ENCODE measurements at places on chromosomes 5 and 9. TPM values are rescaled to one million over a fixed set of nuclear protein-coding genes. Genes with fewer than 3 reads are reported as not detected.

DNA sequence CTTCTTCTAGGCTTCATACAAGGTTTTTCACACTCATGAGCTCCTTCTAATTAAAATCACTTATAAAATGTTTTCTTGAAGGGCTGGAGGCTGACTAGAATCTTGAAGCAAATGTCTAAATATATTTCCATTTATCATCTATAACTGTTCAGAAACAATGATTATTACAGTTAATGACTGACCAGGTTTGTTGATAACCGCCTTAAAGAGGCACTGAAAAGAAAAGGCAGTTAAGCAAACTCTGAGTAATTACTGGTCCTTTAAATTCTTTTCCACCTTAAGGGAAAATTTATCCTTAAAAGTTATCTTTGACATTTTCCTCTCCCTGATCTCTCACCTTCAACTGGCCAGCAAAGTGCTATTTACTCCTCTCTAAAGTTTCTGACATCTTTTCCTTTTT, 43.2 kb downstream of the RICTOR start:
- peaks cover 20% of the 10 kb centered on the region for H3K4me1 ChIP-seq
- no peak overlapping the region for H3K27ac ChIP-seq

DNA sequence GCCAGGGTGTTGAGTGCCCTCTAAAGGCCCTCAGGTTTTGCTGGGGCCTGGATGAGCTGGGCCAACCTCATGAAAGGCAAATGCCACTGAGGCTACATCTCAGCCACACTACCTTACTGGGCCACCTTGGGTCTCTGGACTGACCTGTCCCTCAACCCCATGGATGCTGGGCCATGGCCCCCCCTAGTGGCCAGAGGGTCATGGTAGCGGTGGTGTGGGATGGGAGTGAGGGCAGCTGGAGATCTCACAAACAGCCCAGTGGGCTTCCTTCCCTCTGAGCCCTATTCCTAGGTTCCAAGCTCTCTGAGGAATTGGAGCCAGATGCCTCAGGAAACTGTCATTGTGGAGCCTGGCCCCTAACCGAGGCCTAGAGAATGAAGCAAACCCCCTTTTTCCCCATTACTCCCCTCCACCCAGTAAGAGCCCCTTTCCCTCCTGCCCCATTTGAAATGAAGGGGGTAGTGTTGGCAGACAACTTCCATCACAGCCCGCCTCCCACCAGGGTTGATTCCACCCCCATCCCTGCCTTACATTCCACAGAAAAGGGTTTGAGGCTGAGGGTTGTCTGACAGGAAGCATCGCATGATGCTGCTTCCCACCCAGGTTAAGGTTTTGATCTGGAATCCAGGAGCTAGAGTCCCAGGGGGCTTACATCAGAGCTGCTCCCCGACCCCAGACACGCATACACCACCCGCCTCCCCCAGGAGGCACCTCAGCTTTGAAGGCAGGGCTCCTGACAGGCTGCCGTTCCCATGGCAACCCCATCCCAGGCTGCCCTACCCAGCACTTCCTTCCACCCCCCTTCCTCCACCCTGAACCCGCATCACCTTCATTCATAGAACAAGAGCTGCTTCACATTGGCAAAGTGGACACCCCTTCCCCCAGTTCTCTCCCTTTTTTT, 63.9 kb downstream of the PCDH1 start:
- H3K4me1 ChIP-seq, result peaks cover 6% of the 10 kb centered on the region
- H3K36me3 ChIP-seq, result no peaks in the 10 kb centered on the region
- no peak overlapping the region for H3K4me3 ChIP-seq
- peak; percentile 59 for DNase-seq

NR6A1 gene
- 3.9 TPM for total RNA-seq

NRG2 gene
- total RNA-seq, result 6.5 TPM

GRCh38 chr5:149561848-149562247, 10.6 kb upstream of the CSNK1A1 start:
- H3K27me3 ChIP-seq, result no peaks in the 10 kb centered on the region
- no peak overlapping the region for H3K27ac ChIP-seq
- no peak for DNase-seq
- no peak overlapping the region for H3K4me3 ChIP-seq
- H3K36me3 ChIP-seq, result no peaks in the 10 kb centered on the region
- H3K4me1 ChIP-seq, result no peaks in the 10 kb centered on the region

GRCh38 chr9:107999890-108000289, 510.3 kb upstream of the KLF4 start:
- H3K4me1 ChIP-seq, result no peaks in the 10 kb centered on the region
- no peaks in the 10 kb centered on the region for H3K36me3 ChIP-seq
- DNase-seq, result no peak
- H3K27me3 ChIP-seq, result no peaks in the 10 kb centered on the region

IFNA1 gene
- total RNA-seq, result not detected

VLDLR gene
- total RNA-seq, result 18.1 TPM

GRCh38 chr9:91766315-91767069, 183.5 kb downstream of the ROR2 start:
- H3K4me3 ChIP-seq, result no peak overlapping the region
- no peaks in the 10 kb centered on the region for H3K4me1 ChIP-seq
- no peak overlapping the region for H3K27ac ChIP-seq
- no peaks in the 10 kb centered on the region for H3K36me3 ChIP-seq
- no peaks in the 10 kb centered on the region for H3K27me3 ChIP-seq

DNA sequence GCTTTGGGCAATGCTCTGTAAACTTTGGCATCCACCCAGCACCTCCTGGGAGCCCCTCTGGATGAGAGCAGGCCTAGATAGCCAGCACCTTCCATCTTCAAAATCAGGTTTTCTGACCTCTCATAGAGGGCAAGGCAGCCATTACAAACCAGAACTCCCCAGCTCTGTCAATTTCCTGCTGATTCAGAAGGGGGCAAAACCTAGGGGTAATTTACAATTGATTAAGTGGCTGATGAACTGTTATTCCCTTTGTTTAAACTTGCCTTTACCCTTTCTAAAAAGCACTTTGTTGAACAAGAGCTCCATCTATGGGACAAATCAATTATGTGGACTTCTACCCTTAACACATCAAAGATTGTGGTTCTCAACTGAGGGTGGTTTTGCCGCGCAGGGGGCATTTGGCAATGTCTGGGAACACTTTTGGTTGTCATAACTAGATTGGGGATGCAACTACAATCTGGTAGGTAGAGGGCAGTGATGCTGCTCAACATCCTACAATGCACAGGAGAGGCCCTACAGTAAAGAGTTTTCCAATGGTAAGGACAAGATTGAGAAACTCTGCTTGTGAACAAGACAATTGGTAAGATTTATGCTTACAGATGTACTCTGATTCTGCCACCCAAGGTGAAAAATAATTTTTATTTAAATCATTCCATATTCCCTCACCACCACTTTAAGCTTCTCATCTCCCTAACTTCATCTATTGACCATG, 184.1 kb downstream of the MARCHF11 start:
- H3K27ac ChIP-seq, result no peak overlapping the region
- no peaks in the 10 kb centered on the region for H3K36me3 ChIP-seq
- no peak overlapping the region for H3K4me3 ChIP-seq
- H3K4me1 ChIP-seq, result no peaks in the 10 kb centered on the region
- DNase-seq, result no peak
- no peaks in the 10 kb centered on the region for H3K27me3 ChIP-seq

HCN1 gene
- total RNA-seq, result 0.52 TPM

GRCh38 chr5:16713386-16713928, 96.7 kb upstream of the RETREG1 start:
- no peak overlapping the region for H3K27ac ChIP-seq
- peaks cover 18% of the 10 kb centered on the region for H3K4me1 ChIP-seq
- H3K36me3 ChIP-seq, result peaks cover 13% of the 10 kb centered on the region
- no peak overlapping the region for H3K4me3 ChIP-seq
- DNase-seq, result no peak
- H3K27me3 ChIP-seq, result no peaks in the 10 kb centered on the region

DNA sequence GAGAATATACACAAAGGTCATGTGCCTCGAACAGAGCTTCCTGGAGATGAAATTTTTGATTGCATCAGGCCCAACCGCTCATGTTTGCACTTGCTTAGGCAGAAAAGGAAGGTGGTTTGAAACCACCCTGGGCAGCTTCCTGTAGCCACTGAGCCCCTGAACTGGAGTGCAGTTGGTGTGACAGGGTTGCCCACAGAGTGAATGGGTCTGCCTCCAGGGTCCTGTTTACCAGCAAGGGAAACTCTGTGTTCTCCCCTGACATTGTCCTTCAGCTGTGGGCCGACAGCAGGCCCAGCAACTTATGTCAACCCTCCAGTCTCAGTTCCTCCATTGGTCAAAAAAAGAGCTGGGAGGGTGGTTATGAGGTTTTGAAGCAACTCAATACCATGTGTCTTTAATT, 289.6 kb downstream of the KIF4B start:
- DNase-seq, result no peak
- H3K4me3 ChIP-seq, result no peak overlapping the region
- H3K27me3 ChIP-seq, result no peaks in the 10 kb centered on the region
- no peaks in the 10 kb centered on the region for H3K36me3 ChIP-seq

CDX1 gene
- not detected for total RNA-seq

DNA sequence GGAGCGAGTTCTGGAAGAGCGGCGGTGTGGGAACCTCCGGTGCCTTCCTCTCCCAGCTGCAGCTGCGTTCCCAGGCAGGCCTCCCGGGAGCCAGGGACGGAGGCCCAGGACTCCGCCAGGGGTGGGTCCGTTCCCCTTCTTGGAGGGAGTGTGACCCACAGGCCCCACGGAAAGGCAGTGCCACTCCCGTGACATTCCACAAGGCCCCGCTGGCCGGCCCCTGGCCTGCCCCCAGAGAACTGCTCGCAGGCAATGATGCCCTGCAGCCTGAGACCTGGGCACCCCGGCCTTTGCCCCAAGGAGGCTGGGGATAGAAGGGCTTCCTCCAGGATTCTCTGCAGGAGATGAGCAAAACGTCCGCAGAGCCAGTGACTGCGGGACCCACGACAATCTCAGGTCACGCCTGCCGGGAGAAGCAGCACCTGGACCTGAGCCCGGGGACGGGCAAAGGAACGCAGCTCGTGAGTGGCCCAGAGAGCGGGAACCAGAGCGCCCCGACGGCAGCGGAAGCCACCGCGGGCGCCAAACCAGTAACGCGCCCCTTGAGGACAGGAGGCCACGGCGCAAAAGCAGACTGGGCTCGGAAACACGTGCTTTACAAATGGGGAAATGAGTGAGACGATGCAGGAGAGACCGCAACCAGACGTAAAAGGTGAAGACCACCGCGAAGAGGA, 9.3 kb downstream of the OBP2B start:
- DNase-seq, result peak; percentile 27
- H3K36me3 ChIP-seq, result no peaks in the 10 kb centered on the region
- H3K4me1 ChIP-seq, result no peaks in the 10 kb centered on the region

DNA sequence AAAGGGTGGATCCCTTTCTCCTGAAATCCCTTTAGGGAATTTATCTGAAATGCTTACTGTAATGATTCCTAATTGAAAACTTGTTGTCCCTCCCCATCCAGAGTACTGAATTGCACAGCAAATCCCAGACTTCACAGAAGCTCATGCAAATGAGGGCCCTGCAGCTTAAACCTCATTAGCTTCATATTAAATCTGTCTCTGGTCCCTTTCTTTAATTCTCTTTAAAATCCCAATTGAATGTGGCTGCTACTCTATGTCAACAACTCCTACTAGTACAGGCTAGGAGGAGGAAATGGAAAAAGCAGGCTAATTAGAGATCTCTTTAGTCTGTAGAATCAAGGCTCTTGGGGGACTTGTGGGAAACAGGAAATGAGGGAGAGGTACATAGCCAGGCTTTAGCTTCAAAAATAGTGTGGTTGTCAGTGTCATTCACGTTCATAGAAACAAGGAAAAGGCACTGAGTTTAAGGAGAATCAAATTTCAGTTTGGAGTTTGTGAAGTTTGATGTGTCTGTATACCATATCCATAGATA, 191.3 kb upstream of the PRDM9 start:
- H3K4me1 ChIP-seq, result no peaks in the 10 kb centered on the region
- H3K27me3 ChIP-seq, result no peaks in the 10 kb centered on the region
- H3K27ac ChIP-seq, result no peak overlapping the region
- DNase-seq, result no peak
- H3K36me3 ChIP-seq, result no peaks in the 10 kb centered on the region

DNA sequence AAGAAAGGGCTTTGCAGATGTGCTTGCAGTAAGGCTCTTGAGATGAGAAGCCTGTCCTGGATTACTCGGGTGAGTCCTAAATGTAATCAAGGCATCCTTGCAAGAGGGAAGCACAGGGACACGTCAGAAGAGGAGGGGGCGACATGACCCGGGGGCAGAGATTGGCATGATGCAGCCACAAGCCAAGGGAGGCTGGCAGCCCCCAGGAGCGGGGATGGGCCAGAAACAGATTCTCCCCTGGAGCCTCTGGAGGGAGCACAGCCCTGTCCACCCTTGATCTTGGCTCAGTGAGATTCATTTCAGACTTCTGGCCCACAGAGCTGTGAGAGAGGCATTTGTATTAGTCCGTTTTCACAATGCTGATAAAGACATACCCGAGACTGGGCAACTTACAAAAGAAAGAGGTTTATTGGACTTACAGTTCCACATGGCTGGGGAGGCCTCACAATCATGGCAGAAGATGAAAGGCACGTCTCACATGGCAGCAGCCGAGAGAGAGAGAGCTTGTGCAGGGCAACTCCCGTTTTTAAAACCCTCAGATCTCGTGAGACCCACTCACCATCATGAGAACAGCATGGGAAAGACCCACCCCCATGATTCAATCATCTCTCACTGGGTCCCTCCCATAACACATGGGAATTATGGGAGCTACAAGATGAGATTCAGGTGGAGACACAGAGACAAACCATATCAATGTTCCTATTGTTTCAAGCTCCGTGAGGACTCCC, 76.1 kb downstream of the ADAMTS2 start:
- no peak overlapping the region for H3K27ac ChIP-seq
- no peak for DNase-seq
- no peaks in the 10 kb centered on the region for H3K36me3 ChIP-seq
- H3K4me3 ChIP-seq, result no peak overlapping the region
- no peaks in the 10 kb centered on the region for H3K27me3 ChIP-seq
- peaks cover 6% of the 10 kb centered on the region for H3K4me1 ChIP-seq

GLT6D1 gene
- total RNA-seq, result not detected

PCDH1 gene
- 31.3 TPM for total RNA-seq

ARAP3 gene
- 3.9 TPM for total RNA-seq

CDKN2A gene
- not detected for total RNA-seq

- H3K27me3 ChIP-seq, result no peaks in the 10 kb centered on the region
- H3K4me3 ChIP-seq, result no peak overlapping the region
- no peaks in the 10 kb centered on the region for H3K4me1 ChIP-seq
- no peaks in the 10 kb centered on the region for H3K36me3 ChIP-seq
These were observed 101.3 kb downstream of the RASEF start for GRCh38 chr9:82961504-82962125.

GRCh38 chr9:95425910-95426551, 90.7 kb downstream of the PTCH1 start:
- DNase-seq, result peak; percentile 59
- H3K27me3 ChIP-seq, result no peaks in the 10 kb centered on the region
- H3K27ac ChIP-seq, result peak overlapping the region; percentile 92
- peaks cover 14% of the 10 kb centered on the region for H3K4me1 ChIP-seq
- H3K36me3 ChIP-seq, result no peaks in the 10 kb centered on the region
- peak overlapping the region; percentile 28 for H3K4me3 ChIP-seq

GRCh38 chr9:87206064-87206661, 258.9 kb upstream of the GAS1 start:
- DNase-seq, result no peak

- H3K4me1 ChIP-seq, result no peaks in the 10 kb centered on the region
- peaks cover 2% of the 10 kb centered on the region for H3K36me3 ChIP-seq
- DNase-seq, result no peak
- H3K27ac ChIP-seq, result no peak overlapping the region
- no peaks in the 10 kb centered on the region for H3K27me3 ChIP-seq
- H3K4me3 ChIP-seq, result no peak overlapping the region
These were observed 211.4 kb downstream of the CWC27 start for GRCh38 chr5:64980176-64980575.

GRCh38 chr5:36881304-36881703, 4.7 kb downstream of the NIPBL start:
- peaks cover 41% of the 10 kb centered on the region for H3K4me1 ChIP-seq
- H3K36me3 ChIP-seq, result no peaks in the 10 kb centered on the region
- no peaks in the 10 kb centered on the region for H3K27me3 ChIP-seq
- no peak overlapping the region for H3K27ac ChIP-seq

ADGRD2 gene
- total RNA-seq, result not detected

SV2C gene
- not detected for total RNA-seq

Measured in body of pancreas (tissue), 4 donors.